H9 (cell line): ENCODE measurements at places on chromosomes 13 and 19.

DNA sequence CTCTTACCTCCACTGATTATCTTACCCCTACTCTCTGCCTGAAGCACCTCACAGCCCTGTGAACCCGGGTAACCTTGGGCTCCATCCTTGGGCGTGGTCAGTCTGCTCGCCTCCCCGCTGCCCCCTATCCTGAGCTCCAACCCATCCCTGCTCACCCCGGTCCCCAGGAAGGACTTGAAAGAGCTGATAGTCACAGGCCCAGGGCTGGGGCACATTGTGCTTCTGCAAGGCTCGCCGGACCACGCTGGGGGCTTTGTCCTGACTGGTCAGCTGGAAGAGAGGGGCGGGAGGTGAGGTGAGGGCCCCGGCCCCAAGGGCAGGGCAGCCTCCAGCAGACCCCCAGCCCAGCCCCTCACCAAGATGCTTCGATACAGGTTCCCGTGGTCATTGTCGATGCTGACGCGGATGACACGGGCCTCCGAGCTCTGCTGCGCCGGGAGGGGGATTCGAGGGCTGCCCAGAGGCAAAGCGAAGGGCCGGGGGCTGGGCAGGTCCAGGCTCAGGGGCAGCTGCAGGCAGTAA lies 13.0 kb upstream of the EPOR start:
- DNase-seq: no peak

- DNase-seq: no peak
These were observed 3.5 kb upstream of the ZNF428 start for GRCh38 chr19:43622956-43623355.

DNA sequence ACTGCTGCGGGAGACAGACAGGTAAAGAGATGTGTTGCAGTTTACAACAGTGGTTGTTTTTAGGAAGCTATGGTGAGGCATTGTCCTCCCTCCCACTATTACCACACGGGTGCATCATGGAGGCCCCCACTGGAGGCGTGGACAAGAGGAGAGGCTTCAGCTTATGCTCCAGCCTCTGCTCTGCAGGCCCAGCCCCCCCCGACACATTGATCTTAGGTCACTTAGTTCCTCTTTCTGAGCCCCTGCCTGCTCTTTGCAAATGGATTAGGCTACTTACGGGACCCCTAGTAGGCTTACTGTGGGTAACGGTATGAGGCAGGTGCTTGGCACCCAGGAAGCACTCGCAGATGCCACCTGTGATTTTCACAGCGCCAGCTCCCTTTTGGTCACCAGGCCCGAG lies 123.9 kb downstream of the SLC7A1 start:
- no peak for DNase-seq

DNA sequence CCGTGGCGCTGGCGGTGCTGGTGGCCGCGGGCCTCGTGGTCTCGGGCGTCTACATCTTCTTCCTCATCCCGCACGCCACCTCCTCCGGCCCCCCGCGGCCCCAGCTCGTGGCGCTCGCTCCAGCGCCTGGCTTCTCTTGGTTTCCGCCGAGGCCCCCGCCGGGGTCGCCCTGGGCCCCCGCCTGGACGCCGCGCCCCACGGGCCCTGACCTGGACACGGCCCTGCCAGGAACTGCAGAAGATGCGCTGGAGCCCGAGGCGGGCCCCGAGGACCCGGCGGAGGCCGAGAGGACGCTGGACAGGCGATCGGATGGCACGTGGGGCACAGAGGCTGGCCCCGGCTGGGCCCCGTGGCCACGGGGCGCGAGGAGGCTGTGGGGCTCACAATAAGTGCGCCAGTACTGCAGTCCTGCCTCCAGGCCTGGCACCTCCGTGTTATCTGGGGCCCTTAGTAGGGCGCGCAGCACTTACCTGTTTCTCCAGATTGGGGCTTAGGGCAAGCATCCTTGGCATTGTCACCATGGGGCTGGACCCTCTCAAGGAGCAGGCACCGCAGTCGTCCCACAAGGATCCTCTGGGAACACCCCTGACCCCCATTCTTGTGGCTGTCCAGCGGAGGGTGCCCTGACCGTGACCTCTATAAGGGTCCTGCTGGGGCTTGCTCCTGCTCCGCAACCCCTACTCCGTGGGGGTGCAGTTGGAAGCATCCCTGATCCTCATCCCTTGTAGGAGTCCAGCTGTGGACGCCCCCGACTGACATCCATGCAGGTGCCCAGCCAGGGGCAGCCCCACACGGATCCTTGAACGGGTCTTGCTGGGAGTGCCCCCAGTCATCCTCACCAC lies 1.5 kb downstream of the RNF225 start:
- DNase-seq: no peak

DNA sequence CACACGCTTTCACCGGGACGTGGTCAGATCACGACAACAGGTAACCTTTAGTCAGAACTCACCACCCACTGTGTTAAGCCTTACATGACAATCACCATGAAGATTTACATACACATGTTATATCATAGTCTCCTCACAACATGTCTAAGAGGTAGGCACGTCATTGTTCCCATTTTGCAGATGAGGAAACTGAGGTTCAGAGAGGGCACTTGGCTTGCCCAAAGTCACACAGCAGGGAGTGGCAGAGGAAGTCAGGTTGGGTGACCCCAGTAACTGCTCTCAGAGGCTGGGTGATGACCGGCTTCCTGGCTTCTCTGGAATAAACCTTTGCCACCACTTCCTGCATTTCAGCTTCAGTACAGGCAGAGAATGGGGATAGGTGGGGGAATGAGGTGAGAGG lies 5.3 kb downstream of the KLK10 start:
- DNase-seq: no peak

DNA sequence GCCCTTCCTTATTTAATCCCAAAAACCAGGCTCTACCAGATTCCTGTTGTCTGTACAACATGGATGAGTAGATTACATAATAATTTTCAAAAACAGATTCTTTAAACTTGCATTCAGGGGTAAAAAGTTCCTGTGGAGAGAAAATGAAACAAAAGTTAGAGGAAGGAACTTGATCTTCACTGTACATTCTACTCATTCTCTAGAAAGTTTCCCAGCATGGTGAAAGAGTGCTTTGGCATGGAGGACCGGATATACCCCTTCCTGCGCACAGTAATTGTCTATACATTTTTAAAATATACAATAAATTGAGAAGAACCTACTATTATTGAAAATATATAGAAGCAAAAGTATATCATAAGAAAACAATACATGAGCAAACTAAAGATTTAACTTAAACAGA lies 274.2 kb downstream of the ITGBL1 start:
- DNase-seq: no peak

DNA sequence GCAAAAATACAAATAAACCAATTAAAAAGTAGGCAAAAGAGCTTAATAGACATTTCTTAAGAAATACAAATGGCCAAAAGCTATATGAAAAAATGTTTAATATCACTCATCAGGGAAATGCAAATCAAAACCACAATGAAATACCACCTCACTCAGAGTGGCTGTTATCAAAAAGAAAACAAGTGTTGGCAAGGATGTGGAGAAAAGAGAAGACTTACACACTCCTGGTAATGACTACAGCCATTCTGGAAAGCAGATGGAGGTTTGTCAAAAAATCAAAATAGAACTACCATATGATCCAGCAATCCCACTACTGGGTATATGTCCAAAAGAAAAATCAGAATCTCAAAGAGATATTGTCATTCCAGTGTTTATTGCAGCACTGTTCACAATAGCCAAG lies 223.5 kb upstream of the SLC10A2 start:
- no peak for DNase-seq

- no peak for DNase-seq
These were observed 2.0 kb downstream of the PPP6R1 start for GRCh38 chr19:55256562-55257460.

GRCh38 chr13:43360892-43361610 lies 337.7 kb downstream of the DNAJC15 start:
- DNase-seq: no peak

DNA sequence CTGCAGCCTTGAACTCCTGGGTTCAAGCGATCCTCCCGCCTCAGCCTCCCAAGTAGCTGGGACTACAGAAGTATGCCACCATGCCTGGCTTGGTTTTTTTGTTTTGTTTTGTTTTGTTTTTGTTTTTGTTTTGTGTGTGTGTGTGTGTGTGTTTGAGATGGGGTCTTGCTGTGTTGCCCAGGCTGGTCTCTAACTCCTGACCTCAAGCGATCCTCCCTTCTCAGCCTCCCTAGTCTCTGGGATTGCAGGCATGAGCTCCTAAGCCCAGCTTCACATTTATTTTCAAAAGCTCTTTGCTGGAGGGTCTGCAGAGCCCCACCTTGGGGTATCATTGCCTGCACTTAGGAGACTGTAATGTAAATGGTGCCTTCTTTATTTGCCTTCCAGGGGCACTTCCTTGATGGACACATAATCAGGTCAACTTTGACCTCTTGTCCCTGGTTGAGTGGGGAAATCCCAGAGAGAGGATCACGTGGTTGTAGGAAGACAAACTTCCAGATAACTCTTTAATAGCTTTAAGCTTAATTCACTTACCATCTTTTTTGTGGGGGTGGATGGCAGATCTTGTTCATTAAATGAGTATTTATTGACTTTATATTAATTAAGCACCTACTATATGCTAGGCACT lies 72.9 kb upstream of the NPAS1 start:
- DNase-seq: no peak

DNA sequence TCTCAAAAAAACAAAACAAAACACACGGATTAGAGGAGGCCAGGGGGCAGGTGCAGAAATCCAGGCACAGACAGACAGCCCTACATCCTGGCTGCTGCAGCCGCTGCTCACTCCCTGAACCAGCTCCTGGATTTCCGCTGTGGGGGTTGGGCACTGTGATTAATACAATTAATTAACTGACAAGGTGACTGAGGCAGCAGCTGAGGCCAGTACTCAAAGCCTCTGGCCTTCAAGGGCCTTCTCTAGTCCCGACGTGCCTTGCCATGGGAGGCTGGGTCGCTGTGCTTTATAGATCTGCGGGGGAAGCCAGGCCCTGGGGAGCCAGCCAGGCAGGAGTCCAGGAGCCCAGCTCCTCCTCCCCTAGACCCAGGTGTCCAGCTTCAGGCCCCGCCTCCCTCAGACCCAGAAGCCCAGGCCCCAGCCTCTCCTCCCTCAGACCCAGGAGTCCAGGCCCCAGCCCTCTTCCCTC lies 4.6 kb downstream of the NECTIN2 start:
- DNase-seq: no peak

- DNase-seq: no peak
These were observed 1308.2 kb downstream of the PCDH9 start for GRCh38 chr13:65921933-65922332.

- DNase-seq: no peak
These were observed 435.2 kb upstream of the ZNF507 start for GRCh38 chr19:31910224-31910623.

GRCh38 chr13:20397896-20398295 lies 127.8 kb downstream of the CRYL1 start:
- DNase-seq: no peak

GRCh38 chr19:55672418-55672817 lies 2.6 kb upstream of the EPN1 start:
- DNase-seq: no peak

DNA sequence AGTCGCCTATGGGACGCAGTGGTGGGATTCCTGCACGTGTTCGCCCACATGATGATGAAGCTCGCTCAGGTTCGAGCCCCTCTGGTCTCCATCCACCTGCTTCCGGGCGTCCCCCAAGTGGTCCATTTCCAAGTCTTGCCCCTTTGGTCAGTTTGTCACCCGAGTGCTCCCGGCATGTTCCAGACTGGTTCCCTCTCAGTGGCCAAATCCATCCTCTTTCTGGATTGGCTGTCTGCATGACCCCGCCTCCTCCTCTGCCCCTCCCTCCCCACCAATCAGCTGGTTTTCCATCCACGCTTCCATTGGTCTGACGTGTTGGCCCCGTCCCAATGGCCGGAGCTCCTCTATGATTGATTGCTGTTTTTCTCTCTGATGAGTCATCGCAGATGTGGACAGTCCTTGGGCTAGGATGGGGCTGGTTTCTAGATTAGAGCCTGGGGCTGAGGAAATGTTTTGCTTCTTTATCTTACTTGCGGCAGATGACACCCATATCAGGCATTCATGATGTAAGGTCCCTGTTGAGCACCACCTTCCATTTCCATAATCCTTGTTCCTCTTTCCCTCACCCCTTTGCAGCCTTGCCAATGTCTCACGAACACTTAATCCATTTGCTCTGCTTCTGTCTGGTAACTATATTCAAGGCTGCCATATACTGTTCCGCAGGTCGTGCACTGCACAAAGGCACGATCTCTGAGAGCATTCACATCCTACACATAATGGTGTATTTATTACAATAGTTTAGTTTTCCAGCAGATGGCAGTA lies 73.8 kb downstream of the MAP4K1 start:
- peak; percentile 82 for DNase-seq

GRCh38 chr13:70014337-70014736 lies 93.3 kb upstream of the ATXN8OS start:
- no peak for DNase-seq

GRCh38 chr19:8065875-8066261 lies 13.3 kb downstream of the CCL25 start:
- no peak for DNase-seq

GRCh38 chr19:13986348-13986904 lies 19.7 kb downstream of the RFX1 start:
- DNase-seq: peak; percentile 93

DNA sequence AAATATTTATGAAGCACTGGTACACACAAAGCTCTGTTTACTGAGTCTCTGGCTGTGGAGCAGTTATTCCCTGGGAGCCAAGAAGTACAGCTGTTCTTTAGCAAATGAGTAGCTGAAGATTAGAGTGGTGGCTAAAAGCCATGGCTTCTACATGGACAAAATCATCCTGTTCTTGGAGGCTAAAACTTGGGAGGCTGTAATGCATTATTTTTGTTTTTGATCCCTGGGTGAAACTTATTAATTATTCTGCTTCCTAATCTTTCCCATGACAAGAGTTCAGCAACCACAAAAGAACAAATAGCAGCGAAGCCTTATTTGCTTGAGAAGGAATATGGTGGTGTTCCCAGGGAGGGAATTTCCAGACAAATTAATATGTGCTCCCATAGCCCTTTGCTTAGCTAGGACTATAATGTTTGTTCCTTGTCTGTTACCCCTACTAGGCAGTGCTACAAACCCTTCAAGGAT lies 109.5 kb downstream of the DCT start:
- DNase-seq: no peak

DNA sequence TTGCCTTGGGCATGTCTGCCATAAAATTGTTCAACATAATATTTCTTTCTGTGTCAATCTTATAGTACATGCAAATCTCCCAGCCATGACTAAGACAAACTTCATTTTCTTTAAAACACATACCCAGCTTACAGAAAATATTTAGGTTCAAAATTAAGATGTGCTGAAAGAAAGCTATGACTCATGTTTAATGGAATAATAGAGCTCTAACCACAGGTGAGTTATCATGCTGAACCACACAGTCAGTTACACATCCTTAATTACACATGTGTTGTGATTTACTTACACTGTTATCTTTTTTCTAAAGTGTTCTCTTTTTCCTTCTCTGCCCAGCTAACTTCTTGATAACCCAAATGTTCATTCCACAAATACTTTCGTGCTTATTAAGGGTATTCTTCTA lies 1831.2 kb downstream of the OLFM4 start:
- no peak for DNase-seq
